ENCODE measurements at places on chromosomes 16 and 17. TPM values are rescaled to one million over a fixed set of nuclear protein-coding genes. Genes with fewer than 3 reads are reported as not detected.

Gene PRR15L
- polyA plus RNA-seq, result 80.7 TPM

Gene MYOCD
- 0.64 TPM for polyA plus RNA-seq

Gene CCL3
- 9.2 TPM for polyA plus RNA-seq

Gene METRN
- polyA plus RNA-seq, result 34.1 TPM

Gene APOH
- not detected for polyA plus RNA-seq

Gene DOC2B
- polyA plus RNA-seq, result 9.4 TPM

Gene NPIPA3
- polyA plus RNA-seq, result 0.32 TPM

Gene AIPL1
- polyA plus RNA-seq, result not detected

Gene HSPB9
- polyA plus RNA-seq, result 0.70 TPM

All from adipose tissue (tissue), 3 donors.